Gastroesophageal sphincter (tissue), 4 donors: ENCODE measurements at places on chromosomes 6 and 20. TPM values are rescaled to one million over a fixed set of nuclear protein-coding genes. Genes with fewer than 3 reads are reported as not detected.

Gene NPBWR2
- not detected for total RNA-seq

Gene RAB44
- 0.89 TPM for total RNA-seq

Gene PHACTR2
- total RNA-seq: 74.2 TPM

Gene TCF19
- total RNA-seq: 5.9 TPM

Gene CCN6
- not detected for total RNA-seq

Gene SENP6
- 108 TPM for total RNA-seq

Gene PLG
- not detected for total RNA-seq

Gene RCAN2
- total RNA-seq: 76.5 TPM

Gene CPNE5
- 0.42 TPM for total RNA-seq

Gene FAM162B
- 5.6 TPM for total RNA-seq

Gene MATN4
- not detected for total RNA-seq

Gene TNFRSF21
- total RNA-seq: 35.4 TPM

Gene AKAP12
- 218 TPM for total RNA-seq

Gene SPEF1
- not detected for total RNA-seq

Gene ANGPT4
- 0.13 TPM for total RNA-seq

Gene SRMS
- not detected for total RNA-seq

Gene BYSL
- total RNA-seq: 7.2 TPM
